ENCODE measurements at places on chromosomes 1 and 21.

DNA sequence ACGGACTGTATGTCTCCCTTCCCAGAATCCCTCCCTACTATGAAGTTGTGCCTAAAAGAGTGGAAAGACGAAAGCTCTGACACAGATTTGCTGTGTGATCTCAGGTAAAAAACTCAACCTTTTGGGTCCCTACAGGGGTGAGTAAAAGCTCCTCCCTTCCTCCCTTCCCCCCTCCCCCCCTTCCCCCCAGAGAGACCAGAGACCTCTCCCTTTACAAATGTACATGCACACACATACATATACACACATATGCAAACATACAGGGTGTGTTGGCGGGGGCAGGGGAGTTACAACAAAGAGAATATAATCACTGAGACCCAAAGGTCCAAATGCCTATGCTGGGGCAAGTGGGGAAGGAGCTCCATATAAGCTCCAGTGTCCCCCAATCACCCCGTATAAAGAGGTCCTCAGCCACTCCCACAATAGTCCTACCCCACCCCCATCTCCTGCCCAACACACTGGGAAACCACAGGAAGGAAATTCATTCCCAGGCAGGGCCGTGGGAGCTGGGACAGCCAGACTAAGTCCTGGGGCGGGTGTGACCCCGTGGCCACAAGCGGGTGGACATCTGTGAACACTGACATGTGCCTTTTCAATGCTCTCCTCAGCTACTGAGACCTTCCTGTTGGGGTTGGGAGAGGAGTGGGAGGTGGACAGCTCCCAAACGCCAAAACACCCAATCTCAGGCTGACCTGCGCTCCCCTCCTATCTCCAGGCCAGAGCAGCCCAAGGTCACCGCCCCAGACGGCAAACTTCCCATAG lies 2.0 kb downstream of the MEF2D start:
- DNase-seq, result peak; percentile 61

DNA sequence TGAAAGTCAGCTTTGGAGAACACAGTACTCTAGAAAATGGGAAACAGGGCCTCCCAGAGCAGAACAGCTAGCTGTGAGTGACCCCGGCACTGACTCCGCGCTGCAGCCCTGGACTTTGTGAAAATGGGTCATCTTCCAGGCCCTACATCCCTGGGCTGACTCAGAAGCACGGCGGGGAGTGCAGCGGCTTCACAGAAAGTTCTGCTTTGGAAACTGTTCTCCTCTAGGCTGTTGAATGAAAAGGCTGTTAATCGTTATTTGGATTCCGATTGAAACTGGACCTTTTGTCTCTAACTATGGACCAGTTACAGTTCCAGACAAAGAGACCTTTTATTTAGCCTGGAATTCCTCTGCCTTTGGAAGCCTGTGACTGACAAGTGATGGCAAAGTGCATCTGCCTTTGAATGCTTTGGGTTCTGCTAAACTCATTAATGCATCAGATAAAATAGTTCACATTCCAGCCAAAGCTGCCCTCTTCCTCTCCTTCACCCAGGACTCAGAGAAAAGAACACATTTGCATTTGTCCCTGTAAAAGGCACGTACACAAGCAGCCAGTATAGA lies 144.9 kb upstream of the HOOK1 start:
- peak; percentile 87 for DNase-seq

- DNase-seq, result no peak
These were observed 34.1 kb upstream of the COL11A1 start for GRCh38 chr1:103142461-103142860.

DNA sequence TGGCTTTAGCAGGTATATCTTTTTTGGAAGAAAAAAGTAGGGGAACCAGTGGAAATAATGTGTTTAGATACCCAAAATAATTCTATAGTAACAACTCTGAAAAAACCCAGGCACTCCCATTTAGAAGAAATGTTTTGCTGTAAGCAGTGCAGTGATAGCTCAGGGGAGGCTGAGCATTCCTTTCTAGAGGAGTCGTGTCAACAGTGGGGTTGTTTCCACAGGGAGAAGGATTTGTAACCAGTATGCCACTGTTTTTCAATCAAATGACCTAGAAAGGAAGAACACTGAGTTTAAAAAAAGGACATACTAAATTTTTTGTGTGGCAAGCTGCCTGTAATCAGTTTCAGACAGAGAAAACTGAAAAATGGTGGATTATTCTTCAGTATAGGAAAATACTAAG lies 2.4 kb downstream of the PGD start:
- no peak for DNase-seq

- DNase-seq, result no peak
These were observed 128.3 kb downstream of the LMX1A start for GRCh38 chr1:165228111-165228655.

DNA sequence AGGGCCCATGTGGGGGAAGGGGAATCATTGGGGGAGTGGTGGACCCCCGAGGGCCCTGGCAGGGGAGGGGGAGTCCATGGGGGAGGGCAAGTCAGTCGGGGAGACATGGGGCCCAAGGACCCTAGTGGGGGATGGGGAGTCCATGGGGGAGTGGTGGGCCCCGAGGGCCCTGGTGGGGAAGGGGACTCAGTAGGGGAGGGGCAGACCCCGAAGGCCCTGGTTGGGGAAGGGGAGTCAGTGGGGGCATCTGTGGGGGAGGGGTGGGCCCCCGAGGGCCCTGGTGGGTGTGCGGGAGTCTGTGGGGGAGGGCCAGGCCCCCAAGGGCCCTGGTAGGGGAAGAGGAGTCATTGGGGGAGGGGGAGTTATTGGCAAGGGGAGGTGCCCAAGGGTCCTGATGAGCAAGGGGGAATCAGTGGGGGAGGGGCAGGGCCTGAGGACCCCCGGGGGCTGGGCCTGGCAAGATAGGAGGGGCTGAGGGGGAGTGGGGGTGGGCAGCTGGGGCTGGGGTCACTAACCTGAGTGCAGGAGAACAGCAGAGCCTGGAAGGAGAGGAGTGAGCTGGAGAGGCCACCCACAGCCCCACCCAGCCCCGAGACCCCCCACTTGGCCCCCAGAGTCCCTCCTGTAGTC lies 2.1 kb downstream of the MXRA8 start:
- DNase-seq, result no peak

DNA sequence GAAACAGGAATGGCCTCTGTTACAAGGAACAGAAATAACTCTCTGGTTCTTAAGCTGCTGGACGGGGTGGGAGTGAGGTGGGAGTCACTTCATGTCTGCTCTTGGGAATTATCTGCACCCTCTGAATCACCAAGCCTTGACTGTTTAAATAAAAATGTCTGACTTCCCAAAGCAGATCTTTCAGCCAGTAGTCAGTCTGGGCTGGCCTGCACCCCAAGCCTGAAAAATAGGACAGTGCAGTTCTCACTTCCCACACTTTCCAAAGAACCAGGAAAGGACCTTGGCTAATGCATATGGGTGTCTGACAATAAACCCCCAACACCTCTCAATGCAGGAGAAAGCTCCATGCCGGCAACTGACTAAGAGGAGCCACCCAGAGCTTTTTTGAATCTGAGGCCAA lies 796 bp downstream of the S100A7 start:
- no peak for DNase-seq

DNA sequence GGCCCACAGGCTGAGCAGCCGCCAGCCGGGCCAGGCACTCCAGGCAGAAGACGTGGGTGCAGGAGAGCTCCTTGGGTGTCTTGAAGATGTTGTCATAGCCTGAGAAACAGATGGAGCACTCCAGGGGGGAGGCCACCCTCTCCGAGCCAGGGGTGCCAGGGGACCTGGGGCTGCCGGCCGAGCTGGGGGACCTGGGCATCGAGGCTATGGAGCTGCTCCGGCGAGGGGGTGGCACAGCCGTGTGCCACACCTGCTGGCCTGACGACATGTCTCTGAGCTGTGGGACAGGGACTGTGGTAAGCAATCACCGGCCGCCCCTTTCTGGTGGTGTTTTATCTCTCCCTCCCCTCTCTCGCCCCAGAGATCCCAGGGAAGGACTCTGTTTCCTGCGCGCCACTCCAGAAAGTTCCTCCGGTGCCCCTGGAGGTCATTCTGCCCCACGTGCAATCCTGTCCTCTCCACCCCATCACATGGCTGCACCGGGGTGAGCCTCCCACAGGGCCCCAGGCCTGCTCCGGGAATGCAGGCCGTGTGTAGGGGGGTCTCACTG lies 1.7 kb downstream of the RNF223 start:
- no peak for DNase-seq

DNA sequence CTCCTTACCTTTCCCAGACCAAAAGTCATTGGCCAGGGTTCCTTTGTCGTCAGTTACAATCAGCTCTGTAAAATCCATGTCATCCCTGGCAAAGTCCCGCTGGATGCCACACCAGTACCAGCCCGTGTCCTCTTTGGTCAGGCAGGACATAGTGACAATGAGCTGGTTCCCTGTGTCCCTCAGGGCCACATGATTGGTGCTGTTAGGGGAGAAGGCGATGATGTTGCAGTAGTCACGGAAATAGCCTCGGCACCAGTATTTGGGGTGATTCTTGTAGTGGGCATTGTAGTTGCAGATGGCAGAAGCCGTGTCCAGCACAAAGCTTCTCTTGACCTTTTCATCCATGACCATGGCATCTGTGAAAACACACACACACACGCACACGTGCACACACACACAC lies 14.8 kb downstream of the ADORA3 start:
- DNase-seq, result no peak

DNA sequence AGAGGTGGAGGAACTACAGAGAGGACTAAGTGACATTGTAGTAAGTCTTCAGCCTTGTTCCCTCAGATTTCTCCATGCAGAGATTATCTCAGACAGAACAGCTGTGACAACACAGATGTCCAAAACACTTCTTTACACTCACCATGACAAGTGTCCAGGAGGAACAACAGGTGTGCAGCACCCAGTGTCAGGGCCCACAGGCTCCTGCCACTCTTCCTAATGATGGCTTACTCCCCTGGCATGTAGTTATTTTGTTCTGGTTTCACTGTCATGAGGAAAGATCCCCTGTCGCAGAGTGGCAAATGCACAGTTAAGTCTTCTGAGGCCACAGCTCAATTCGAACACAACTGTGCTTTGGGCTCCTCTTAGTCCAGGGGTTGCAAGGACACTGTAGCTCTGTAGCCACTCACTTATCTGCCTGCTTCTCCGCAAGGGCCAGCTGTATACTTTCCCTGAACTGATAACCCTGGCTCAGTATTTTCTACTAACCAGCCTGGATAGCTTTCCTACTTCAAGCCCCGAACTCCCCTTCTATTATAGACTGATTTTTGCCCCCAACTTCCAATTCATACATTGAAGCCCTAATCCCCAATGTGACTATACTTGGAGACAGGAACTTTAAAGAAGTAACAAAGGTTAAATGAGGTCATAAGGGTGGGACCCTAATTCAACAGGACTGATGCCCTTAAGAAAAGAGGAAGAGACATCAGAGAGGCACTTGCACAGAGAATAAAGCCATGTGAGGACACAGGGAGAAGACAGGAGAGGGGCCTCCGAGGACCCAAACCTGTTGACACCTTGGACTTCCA lies 11.1 kb downstream of the PDZK1 start:
- no peak for DNase-seq

DNA sequence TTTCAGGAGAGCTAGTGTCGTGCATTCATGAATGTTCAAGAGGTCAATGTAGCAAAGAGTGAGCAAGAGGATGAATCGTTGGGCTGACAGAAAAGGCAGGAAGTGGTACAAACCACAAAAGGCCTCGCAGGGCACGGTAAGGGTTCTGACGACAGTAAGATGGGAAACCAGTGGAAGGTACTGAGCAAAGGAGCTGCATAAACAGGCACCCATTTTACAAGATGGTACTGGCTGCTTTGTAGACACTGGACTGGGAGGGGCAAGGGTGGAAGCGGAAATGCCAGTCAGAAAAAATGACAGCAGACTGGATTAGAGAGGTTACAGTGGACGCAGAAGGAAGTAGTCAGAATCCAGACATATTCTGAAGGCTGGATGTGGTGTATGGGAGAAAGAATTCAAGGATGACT lies 123.5 kb downstream of the PTPN14 start:
- DNase-seq, result peak; percentile 95

- no peak for DNase-seq
These were observed 16.7 kb downstream of the C1orf174 start for GRCh38 chr1:3883194-3883925.

GRCh38 chr1:115090186-115090490 lies 835 bp upstream of the TSPAN2 start:
- DNase-seq, result no peak

DNA sequence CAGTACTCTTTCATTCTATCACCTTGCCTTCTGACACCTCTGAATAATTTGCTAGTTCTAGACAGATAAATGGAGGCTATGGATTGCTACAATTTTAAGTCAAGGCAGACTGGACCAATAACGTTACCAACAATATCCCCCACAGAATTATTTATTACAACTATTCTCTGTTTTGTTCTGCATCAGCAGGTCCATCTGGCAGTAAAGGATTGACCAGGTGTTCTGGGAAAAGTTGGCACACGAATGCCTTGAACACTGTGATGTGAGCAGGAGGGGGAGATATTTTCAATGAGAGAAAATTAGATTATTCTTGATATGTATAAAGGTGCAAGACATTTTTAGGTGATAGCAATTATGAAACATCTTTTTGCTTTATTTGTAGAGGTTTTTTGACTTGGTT lies 718.8 kb upstream of the TMPRSS15 start:
- no peak for DNase-seq

GRCh38 chr21:39681257-39681656 lies 63.7 kb upstream of the IGSF5 start:
- peak; percentile 56 for DNase-seq

- DNase-seq, result no peak
These were observed 14.2 kb downstream of the ALX3 start for GRCh38 chr1:110056285-110056683.

GRCh38 chr1:237281481-237281880 lies 239.5 kb downstream of the RYR2 start:
- DNase-seq, result no peak

DNA sequence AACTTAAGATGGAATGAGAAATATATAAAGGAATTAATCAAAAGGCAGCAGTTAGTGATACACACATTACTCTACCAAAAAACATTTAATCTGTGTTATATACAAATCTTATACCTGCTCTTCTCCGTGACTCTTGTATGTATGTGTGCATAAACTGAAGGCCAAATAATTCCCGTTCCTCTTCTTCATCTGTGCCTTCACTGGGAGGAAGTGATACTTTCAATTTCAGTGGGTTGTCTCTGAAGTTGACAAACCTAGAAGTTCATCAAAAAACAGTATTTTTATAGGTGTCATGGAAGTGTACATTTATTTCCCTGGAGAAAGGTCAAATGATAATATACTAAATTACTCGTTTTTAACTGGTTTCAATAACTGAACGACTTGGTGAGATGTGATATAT lies 19.3 kb downstream of the TRMT13 start:
- no peak for DNase-seq

Measured in astrocyte of the spinal cord (primary cell).